ENCODE measurements at places on chromosomes 2 and 18. TPM values are rescaled to one million over a fixed set of nuclear protein-coding genes. Genes with fewer than 3 reads are reported as not detected.

DNA sequence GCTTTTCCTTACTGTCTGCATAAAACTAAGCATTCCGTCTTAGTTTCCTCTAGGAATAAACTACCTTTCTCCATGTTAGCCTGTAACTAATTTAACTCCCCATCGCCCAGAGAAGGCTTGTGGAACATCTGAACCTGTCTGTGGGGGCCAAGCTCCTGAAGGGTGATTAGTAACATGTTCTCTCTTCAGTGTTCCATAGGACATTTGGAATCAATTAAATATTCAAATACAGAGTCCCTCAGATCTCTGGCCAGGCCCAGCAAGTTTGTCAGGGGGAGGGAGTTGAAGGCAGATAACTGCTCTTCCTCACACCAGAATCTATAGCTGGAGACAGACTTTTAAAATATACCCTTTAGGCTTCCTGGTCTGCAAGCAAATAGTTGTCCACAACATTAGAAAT lies 8.8 kb downstream of the RDH14 start:
- no peak for DNase-seq

DNA sequence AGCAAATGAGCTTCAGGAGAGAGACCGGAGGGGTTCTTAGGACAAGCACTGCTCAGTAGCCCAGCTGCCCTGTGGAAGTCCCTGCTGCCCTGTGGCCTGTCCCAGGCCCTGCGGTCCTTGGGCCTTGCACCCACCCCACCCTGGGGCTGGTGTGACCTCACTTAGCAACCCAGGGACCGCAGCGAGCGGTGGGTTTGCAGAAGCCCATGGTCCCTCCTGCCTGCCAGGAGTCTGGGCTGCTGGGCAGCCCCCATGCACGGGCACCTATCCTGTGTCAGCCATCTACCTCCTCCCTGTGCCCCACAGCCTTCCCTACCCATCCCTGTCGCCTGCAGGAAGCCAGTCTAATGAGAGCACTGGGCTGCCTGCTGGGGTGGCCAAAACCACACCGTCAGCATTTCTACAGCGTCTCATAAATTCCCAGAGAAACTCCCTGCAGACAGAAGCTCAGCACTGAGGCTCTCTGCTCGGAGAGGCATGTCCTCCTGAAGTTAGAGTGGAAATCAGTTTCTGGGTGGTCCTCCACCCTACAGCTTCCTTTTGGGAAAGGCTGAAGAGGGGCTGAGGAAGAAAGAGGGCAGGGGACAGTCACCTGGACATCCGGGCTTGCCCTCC lies 231.1 kb upstream of the HS6ST1 start:
- DNase-seq: peak; percentile 61

GRCh38 chr2:38975042-38975441 lies 85.4 kb downstream of the ARHGEF33 start:
- DNase-seq: no peak

GATA6 gene
- 10.9 TPM for total RNA-seq

All from kidney (tissue), 22 donors.